ENCODE measurements at places on chromosomes 7 and 10.

GRCh38 chr7:114086537-114086913 is 167.7 kb upstream of the PPP1R3A start:
- no peak for DNase-seq

- no peak for DNase-seq
Measured at GRCh38 chr7:47669901-47670384, 88.0 kb upstream of the TNS3 start.

GRCh38 chr10:45425621-45426563 is 51.9 kb downstream of the ALOX5 start:
- DNase-seq: no peak

- DNase-seq: no peak
Measured at GRCh38 chr10:129766611-129767550, 197.2 kb downstream of the EBF3 start.

GRCh38 chr10:396535-397220 is 261.4 kb downstream of the ZMYND11 start:
- no peak for DNase-seq

- DNase-seq: no peak
Measured at GRCh38 chr7:115032715-115033703, 111.1 kb downstream of the MDFIC start.

DNA sequence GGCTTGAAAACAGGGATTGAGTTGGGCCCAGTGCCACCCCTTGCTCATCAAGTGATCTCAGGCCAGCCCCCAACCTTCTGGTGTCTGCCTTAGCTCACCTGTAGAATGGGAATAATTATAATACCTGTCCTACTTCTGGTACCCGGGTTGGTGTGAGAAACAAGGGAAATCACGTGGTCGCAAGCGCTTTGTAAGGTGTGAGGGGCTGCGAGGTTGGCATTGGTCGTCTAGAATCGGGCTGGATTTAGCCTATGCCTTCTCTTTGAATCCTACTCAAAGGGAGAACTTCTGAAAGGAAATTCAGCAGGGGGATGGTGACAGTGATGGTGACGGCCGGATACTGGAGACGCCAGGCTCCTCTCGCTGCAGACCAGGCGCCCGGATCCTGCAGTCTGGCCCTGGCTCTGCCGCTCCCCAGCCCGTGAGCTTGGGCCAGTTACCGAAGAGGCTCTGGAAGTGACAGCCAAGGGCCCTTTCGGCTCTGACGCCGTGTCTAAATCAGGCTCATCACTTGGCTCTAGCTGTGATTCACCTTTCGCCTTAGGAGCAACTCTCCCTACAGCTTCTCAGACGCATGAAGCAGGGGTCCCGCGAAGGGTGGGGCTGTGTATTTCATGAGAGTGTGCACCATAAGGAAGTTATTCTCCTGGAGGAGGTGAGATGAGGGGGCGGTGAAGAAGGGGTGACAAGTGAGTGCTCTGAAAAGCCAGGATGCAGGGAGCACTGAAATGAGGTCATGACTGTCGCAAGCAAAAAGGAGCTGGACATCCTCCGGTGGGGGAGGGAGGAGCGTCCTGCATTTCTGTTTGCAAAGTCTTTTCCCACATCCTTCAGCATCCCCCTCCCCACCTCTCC is 4.0 kb upstream of the CREB5 start:
- DNase-seq: no peak

DNA sequence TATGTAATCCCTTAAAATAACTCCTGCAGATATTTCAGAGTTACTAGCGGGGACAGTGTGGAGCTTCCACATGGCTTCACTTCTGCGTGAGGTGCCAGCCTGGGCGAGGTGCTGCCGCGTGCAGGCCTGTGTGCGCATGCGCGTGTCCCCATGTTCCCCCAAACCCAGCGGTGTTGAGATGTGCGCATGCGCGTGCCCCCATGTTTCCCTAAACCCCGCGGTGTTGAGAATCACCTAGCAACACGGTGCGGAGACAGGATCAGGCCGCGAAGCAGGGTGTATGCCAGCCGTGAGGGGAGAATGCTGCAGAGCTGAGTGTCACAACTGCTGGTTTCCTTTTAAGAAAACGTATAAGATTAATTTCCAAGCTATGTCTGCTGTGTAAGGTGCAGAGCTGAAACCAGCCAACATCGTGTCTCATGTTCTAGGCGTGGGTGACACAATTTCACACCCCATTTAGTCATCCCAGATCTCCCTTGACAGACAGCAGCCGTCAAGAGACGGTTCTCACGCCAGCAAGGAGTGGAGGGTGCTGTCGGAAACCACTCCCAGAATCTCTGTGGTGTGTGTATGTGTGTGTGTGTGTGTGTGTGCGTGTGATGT is 71.9 kb upstream of the ADARB2 start:
- DNase-seq: no peak

DNA sequence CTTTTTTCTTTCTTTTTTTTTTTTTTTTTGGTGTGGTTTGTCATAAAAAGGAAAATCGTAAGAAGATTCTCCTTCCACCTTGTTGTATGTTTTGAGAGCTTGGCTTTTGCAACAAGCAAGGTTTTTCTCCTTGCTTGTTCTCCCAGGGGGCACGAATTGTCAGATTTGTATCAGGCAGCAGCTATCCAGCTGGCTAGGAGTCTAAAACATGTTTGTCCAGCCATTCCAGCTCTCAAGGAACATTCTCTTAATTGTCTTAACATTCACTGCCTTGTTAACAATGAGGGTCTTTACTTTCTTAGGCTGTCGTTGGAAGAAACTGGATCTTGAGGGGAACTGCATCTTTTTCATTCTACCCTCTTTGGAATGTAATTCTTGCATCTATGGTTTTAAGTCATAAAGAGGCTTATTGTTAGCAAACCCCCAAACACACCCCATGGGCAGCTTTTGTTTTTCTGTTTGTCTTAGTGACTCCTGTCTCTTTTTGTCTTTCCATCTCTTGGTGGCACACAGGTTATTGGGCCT is 14.6 kb downstream of the SHTN1 start:
- DNase-seq: no peak

DNA sequence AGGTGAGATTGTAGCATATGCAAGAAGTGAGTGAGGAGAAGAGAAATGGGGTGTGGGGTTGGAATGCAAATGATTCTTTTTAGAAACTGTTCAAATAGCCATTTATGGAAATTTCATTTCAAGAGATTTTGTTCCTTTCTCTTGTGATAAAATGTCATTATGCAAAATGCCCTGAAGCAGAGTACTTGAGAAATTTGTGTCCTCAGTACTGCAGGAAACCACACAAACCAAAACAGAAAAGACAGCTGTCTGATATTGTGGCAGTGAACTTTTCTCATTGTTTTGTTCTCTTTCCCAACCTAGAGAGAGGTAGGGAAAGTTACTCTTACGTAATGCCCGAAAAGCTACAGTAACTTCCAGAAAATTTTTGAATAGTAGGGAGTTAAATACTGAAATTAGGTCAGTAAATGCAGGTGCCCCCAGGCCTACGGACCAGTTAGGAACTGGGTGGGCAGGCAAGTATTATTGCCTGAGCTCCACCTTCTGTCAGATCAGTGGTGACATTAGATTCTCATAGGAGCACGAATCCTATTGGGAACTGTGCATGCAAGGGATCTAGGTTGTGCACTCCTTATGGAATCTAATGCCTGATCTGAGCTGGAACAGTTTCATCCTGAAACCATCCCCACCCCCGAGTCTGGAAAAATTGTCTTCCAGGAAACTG is 34.0 kb downstream of the DLD start:
- DNase-seq: no peak

DNA sequence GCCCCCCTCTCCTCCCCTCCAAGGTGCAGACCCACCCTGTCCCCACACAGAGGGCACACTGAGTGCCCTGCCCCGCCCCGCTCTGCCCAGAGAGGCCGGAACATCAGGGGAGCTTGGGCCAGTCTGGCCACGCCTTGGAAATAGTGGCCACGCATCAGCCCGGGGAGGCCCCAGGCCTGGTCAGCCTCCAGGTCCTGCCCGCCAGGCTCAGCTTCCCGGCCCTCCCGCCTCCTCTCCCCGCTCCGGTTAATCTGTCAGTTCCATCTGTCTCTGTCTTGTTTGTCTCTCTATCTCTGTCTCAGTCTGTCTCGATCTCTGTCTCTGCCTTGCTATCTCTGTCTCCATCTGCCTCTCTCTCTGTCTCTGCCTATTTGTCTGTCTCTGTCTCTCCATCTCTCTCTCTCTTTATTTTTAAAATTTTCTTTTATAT is 28.9 kb upstream of the TNRC18 start:
- no peak for DNase-seq

- DNase-seq: no peak
Measured at GRCh38 chr7:118195837-118196474, 12.0 kb downstream of the LSM8 start.

DNA sequence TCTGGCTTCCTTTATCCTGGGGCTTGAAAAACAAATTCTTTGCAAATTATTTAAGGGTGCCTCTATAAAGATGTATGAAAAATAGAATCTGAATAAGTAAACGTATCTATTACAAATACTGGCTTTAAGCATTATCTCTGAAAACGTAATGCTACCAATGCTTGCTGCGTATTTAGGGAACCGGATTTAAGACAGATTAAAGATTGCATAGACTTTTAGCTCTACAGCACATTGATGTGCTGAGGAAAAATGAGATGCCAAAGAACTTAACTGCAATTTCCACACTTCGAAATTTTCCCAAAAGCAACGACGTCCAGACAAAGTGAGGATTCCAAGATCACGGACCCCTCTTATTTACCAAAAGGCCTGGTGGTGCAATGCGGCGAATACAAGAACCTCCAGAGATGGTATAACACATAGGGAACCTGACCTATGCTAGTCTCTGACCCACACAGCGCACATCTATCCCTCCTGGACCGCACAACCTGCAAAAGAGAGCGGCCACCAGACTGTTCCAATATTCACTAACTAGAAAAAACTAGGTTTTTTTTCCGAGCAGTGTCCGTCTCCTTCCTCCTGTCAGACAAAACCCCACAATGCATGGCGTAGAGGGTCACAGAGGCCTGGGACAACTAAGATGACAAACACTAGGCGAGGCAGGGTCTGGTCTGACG is 34.3 kb upstream of the PHF14 start:
- no peak for DNase-seq

DNA sequence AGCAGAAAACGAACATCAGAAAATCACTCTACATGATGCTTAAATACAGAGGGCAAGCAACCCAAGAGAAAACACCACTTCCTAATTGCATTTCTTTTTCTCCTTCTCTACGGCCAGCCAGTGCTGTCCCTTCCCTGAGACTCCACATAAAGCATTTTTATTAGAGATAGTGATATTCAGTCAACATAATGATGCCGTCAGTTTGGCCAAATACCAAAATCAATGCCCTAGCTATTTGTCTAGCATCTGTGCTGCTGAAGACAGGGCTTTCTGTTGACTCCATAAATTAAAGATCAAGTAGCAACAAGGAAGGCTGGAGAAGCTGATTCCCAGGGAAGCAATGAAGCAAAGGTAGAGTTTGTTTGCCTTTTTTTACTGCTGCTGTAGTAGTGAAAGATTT is 1024.9 kb downstream of the REEP3 start:
- DNase-seq: no peak

- no peak for DNase-seq
Measured at GRCh38 chr10:63547628-63548360, 26.6 kb downstream of the REEP3 start.

GRCh38 chr10:95505641-95506040 is 55.5 kb downstream of the SORBS1 start:
- no peak for DNase-seq

- no peak for DNase-seq
Measured at GRCh38 chr7:99863847-99864440, 12.9 kb downstream of the OR2AE1 start.

DNA sequence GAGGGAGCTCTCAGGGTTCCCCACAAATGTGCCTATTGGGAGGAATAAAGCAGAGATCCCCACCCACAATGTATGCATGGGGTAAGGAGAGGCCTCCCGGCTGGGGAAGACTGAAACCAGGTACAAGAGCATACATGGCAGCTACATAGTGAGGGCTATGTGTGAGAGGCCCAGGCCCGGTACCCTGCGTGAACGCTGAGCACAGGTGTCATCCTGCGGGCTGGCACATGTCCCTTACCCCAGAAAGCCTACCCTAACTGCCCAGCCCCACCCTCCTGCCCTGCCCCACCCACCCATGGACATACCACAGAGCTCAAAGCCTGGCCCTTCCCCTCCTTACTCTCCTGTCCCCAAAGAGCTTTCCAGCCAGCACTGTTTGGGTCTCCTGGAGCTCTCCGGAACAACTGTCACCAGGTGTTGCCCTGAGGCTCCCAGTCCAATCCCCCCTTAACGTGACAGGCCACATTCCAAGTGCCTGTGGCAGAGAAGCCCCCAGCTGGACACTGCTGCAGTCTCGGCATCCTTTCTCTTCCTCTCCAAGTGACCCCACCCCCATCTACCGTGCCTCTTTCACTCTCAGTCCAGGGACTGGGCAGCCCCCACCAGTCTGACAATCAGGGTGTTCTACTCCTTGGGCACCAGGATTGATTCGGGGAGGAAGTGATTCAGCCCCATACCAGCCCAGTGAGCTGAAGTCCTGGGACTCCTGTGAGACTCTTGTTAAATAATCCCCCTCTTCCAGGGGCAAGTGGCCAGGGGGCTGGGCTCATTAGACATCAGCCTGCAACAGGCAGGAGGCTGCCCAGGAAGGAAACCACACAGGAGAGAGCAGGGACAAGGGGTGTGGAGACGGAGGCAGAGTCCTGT is 19.6 kb downstream of the GRID1 start:
- DNase-seq: no peak

- DNase-seq: no peak
Measured at GRCh38 chr7:83040484-83040883, 122.2 kb downstream of the PCLO start.

GRCh38 chr7:127812540-127812939 is 160.5 kb downstream of the SND1 start:
- no peak for DNase-seq

DNA sequence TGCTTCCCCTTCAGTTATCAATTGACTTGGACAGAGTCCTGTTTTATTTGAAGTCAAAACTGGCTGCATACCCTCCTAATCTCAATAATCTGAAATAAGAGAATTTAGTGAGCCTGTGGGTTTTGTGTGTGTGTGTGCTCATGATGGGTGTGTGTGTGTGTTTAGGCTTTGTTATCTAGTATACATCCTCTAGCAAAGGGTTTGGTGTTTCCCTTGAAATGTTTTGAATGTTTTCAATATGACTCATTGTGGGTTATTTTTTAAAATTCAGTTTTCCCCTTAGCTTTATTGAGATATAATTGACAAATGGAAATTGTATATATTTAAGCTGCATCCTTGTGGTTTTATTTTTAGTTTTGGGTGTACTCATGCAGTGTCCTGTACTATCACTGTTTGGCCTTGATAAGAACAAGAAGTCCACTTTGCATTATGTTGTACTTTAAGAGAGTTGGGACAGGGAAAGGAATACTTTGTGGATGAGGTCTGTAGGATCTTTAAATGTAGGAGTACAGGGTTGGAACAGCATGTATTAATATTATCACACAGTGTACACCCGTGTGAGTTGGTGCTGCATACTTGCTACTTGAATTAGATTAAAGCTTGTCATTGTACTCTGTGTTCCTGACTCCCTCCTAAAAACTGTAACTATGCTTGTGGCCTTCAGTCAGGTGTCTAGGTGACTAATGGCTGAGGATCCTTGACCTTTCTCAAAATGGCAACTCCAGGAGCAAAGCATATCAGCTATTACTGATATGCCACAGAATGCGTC is 58.3 kb downstream of the VCL start:
- no peak for DNase-seq
